ENCODE measurements at places on chromosomes 16 and 17. TPM values are rescaled to one million over a fixed set of nuclear protein-coding genes. Genes with fewer than 3 reads are reported as not detected.

DNA sequence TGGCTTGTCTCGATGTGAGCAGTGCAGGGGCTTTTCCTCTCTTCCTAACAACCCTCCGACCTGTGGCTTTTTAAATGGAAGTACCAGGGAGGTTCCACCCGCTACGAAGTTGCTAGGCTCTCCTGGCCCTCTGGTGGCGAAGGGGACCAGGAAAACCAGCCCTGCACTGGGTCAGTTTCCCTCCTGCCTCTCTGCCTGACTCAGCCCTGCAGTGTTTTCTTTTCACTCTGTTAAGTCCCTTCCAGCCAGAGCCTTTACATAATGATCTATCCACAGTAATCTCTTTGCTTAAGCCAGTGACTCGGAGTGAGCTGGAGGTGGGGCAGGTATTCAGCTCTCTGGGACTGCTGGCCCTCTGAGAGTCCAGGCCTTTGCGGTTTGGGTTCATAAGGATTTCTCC, 331.3 kb upstream of the EEF2KMT start:
- no peak overlapping the region for H3K4me3 ChIP-seq
- peak; percentile 26 for DNase-seq
- H3K27ac ChIP-seq = no peak overlapping the region

- no peaks in the 10 kb centered on the region for H3K4me1 ChIP-seq
- no peak for DNase-seq
- H3K4me3 ChIP-seq = no peak within 1 kb of the TSS
- no peak within 1 kb of the TSS for H3K27ac ChIP-seq
Measured at GRCh38 chr17:35560703-35561102, at the start of gene SLFN14. TSS of gene SLFN14 (minus strand) at chr17:35560819. CDS start at chr17:35558062, 2,757 bp downstream.

GRCh38 chr17:67747681-67748235, 30.0 kb downstream of the NOL11 start:
- no peaks in the 10 kb centered on the region for H3K27me3 ChIP-seq
- no peak overlapping the region for H3K4me3 ChIP-seq
- no peak overlapping the region for H3K27ac ChIP-seq
- DNase-seq = no peak
- no peaks in the 10 kb centered on the region for H3K4me1 ChIP-seq

DNA sequence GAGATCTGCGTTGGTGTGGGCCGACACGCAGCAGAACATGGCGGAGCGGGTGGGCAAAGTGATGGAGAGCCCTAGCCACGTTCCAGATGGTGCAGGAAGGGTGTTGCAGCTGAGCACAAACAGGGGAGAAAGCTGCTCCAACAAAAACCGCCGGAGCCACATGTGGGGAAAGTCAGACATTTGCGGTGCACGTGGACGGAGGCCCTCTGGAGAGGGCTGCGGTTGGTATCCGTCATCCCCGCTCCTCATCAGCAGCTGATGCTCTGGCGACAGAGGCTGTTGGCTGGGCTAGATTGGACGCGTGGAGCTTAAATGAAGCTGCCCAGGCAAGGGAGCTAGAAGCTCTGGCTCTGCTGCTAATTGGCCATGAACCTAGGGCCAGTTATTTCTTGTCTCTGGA, 43.5 kb upstream of the ADCY9 start:
- no peaks in the 10 kb centered on the region for H3K27me3 ChIP-seq
- H3K27ac ChIP-seq = no peak overlapping the region
- no peaks in the 10 kb centered on the region for H3K36me3 ChIP-seq
- H3K4me1 ChIP-seq = no peaks in the 10 kb centered on the region

Gene AANAT
- not detected for total RNA-seq

Gene MGAT5B
- total RNA-seq = 0.05 TPM

Gene SOX9
- total RNA-seq = 52.3 TPM

Gene CCL16
- not detected for total RNA-seq

All from colonic mucosa (tissue), 4 donors.